Transverse colon (tissue), 4 donors: ENCODE measurements at places on chromosomes 7 and 10. TPM values are rescaled to one million over a fixed set of nuclear protein-coding genes. Genes with fewer than 3 reads are reported as not detected.
A peak's percentile ranks its signal among the peaks of the same experiment; 100 is the strongest.

The GPC2 gene
- total RNA-seq: 12.5 TPM

- H3K4me3 ChIP-seq: no peak overlapping the region
- no peak for DNase-seq
- H3K36me3 ChIP-seq: no peaks in the 10 kb centered on the region
- H3K27ac ChIP-seq: no peak overlapping the region
- H3K27me3 ChIP-seq: no peaks in the 10 kb centered on the region
These were observed 30.0 kb downstream of the GBF1 start for GRCh38 chr10:102275343-102275742.

DNA sequence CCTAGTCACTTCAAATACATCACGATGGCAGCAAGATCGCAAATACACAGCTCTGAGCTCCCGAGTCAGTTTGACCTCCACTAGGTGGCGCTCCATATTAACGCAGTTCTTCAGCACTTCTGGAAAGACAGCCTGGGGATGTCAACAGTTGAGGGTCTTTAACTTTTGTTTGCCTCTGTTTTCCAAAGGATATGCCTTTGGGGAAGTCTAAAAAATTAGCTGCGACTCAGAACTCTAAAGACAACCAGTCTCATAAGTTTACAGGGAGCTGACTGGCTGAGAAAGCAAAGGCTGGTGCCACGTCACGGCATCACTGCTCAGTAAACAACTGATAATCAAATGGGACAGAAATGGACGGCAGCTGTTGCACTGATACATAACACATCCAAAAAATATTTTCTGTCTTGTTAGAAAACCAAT is 458.8 kb downstream of the SORCS1 start:
- DNase-seq: peak; percentile 53
- no peak overlapping the region for H3K27ac ChIP-seq
- H3K4me3 ChIP-seq: no peak overlapping the region
- H3K4me1 ChIP-seq: no peaks in the 10 kb centered on the region
- H3K27me3 ChIP-seq: no peaks in the 10 kb centered on the region

The LAMB1 gene
- 54.2 TPM for total RNA-seq

The SPDYE1 gene
- not detected for total RNA-seq

The SSC4D gene
- total RNA-seq: not detected

- no peaks in the 10 kb centered on the region for H3K4me1 ChIP-seq
- H3K4me3 ChIP-seq: no peak overlapping the region
These were observed 6.7 kb upstream of the COA1 start for GRCh38 chr7:43735802-43736603.

The CPA1 gene
- not detected for total RNA-seq

The KCNIP2 gene
- total RNA-seq: 5.2 TPM

DNA sequence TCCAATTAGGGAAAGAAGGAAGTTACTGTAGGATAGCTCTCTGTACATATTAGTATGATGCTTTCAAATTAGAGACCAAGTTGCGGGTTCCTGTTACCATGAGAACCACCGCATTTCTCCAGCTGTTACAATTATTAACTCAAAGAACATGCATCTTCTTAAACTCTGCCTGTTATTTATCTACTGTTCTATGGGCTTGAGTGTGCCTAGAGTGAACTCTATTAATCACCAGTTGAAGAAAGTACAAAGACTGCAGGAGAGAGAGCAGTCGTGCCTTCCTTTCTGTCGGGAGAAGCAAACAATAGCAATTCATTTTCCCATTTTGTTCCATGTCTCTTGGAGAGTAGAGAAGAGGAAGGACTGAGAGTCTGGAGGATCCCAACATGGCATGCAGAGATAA is 1071.2 kb downstream of the TYW1 start:
- no peaks in the 10 kb centered on the region for H3K4me1 ChIP-seq
- no peaks in the 10 kb centered on the region for H3K36me3 ChIP-seq
- no peak overlapping the region for H3K4me3 ChIP-seq
- DNase-seq: no peak

- H3K27me3 ChIP-seq: no peaks in the 10 kb centered on the region
- DNase-seq: no peak
- peaks cover 22% of the 10 kb centered on the region for H3K4me1 ChIP-seq
- peak overlapping the region; percentile 60 for H3K4me3 ChIP-seq
- no peak overlapping the region for H3K27ac ChIP-seq
These were observed 805 bp downstream of the ZNF736 start for GRCh38 chr7:64314566-64314965.

GRCh38 chr7:44875241-44875640 is 10.1 kb downstream of the PURB start:
- no peak overlapping the region for H3K4me3 ChIP-seq
- no peak for DNase-seq
- no peak overlapping the region for H3K27ac ChIP-seq
- H3K36me3 ChIP-seq: no peaks in the 10 kb centered on the region
- H3K27me3 ChIP-seq: no peaks in the 10 kb centered on the region

The H2BK1 gene
- total RNA-seq: not detected

The SPDYE6 gene
- not detected for total RNA-seq

The CROT gene
- 39.2 TPM for total RNA-seq

The PLPP4 gene
- not detected for total RNA-seq

GRCh38 chr7:112084520-112084971 is 121.7 kb downstream of the DOCK4 start:
- H3K27me3 ChIP-seq: no peaks in the 10 kb centered on the region
- H3K4me3 ChIP-seq: no peak overlapping the region
- H3K36me3 ChIP-seq: no peaks in the 10 kb centered on the region
- no peak overlapping the region for H3K27ac ChIP-seq
- H3K4me1 ChIP-seq: no peaks in the 10 kb centered on the region

The PRPS1L1 gene
- not detected for total RNA-seq

The FMC1 gene
- not detected for total RNA-seq

The TRPV5 gene
- total RNA-seq: not detected

DNA sequence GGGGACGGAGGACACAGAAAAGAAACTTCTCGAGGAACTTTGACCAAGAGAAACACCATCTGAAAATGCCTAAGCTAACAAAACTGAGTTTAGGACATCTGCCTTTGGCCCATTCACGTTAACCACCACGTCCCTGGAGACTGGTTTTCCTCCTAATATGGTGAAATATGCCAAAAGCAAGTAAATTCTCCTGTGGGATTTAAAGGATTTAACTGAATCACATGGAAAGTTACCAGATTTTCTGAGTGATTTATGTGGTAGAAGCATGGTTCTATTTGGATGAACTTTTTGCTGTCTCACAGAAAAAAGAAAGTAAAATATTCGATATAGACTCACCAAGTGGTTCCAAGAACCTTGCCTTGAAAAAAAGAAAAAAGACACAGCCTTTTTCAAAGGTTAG is 30.4 kb upstream of the BMPER start:
- H3K27me3 ChIP-seq: no peaks in the 10 kb centered on the region
- H3K4me1 ChIP-seq: no peaks in the 10 kb centered on the region
- no peaks in the 10 kb centered on the region for H3K36me3 ChIP-seq
- no peak for DNase-seq
- H3K27ac ChIP-seq: peak overlapping the region; percentile 38
- H3K4me3 ChIP-seq: no peak overlapping the region

- H3K27ac ChIP-seq: peak overlapping the region; percentile 62
- peak overlapping the region; percentile 36 for H3K4me3 ChIP-seq
- no peaks in the 10 kb centered on the region for H3K27me3 ChIP-seq
- H3K4me1 ChIP-seq: no peaks in the 10 kb centered on the region
- no peaks in the 10 kb centered on the region for H3K36me3 ChIP-seq
- DNase-seq: peak; percentile 79
These were observed 270.3 kb downstream of the ELFN1 start for GRCh38 chr7:1940402-1940786.

- no peak overlapping the region for H3K27ac ChIP-seq
- H3K4me1 ChIP-seq: no peaks in the 10 kb centered on the region
- peaks cover 1% of the 10 kb centered on the region for H3K27me3 ChIP-seq
These were observed 7.4 kb downstream of the ADCYAP1R1 start for GRCh38 chr7:31059551-31059950.

DNA sequence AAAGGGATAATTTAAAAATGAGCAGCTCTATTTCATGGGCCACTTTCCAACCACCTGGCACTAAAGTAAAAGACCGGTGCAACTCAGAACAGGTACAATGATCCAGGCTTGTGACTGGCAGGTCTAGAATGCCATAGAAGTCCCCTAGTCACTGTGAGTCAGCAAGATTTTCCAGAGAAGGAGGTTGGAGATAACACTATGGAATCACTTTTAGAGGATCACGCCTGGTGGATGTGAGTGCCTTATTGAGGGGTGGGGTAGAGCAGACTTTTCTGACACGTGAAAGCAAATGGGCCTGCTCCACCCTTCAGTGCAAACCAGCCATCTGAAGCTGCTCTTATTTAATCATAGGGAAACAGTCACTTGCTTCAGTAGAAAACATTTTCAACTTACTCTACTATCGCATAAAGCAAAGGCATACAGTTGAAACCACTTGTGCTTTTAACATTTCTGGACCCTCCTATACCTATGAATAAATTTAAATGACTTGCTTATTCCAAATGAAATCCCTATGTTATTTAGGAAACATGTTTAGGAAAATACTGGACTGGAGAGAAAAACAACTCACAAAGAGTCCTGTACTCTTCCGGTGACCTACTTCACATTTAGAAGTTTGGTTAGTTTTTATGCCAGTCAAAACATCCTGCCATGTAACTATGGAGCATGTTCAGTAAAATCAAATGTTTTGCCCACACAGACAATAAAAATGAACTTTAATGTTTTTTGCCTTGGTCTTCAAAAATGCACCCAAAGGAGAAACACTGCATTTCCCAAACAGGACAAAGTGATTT is 21.5 kb upstream of the AKR1C1 start:
- no peaks in the 10 kb centered on the region for H3K27me3 ChIP-seq
- no peaks in the 10 kb centered on the region for H3K36me3 ChIP-seq
- no peak overlapping the region for H3K27ac ChIP-seq
- no peak for DNase-seq

DNA sequence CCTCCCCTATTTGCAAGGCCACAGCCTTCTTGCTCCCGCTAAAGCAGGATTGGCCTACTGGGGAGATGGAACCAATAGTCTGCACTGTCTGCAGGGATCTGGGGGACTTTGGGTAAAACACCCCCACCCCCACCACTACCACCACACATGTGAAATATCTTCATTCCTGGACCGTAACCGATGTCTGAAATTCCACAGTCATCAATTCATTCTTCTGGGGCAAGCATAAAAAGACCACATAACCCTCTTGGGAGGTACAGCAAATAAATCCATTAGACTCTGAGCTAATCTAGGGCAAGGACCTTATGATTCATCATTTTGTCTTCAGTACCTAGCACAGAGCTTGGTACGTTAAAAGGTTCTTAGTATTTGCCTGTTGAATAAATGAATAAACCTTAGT is 307.8 kb downstream of the GPAM start:
- H3K27me3 ChIP-seq: no peaks in the 10 kb centered on the region
- H3K4me1 ChIP-seq: no peaks in the 10 kb centered on the region
- H3K36me3 ChIP-seq: no peaks in the 10 kb centered on the region
- no peak overlapping the region for H3K4me3 ChIP-seq
- H3K27ac ChIP-seq: no peak overlapping the region
- no peak for DNase-seq

DNA sequence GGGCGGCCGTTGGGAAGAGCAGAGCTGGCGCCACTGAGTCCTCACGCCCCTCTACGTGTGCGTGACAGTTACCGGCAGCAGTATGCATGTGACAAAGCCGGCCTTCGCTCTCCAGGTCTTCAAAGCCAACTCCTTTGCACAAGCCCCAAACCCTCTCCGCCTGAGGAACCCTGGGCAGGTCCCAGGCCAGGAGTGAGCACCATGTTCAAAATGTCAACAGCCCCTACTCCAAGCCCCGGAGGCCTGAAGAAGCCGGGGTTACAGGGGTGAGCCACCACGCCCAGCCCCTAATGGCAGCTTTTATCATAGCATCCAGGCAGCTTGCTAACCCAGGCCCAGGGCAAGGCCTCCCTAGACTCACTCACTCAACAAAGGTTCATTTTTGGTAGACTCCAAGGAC is 70.8 kb downstream of the OAT start:
- H3K4me1 ChIP-seq: no peaks in the 10 kb centered on the region
- H3K4me3 ChIP-seq: no peak overlapping the region
- DNase-seq: no peak
- no peaks in the 10 kb centered on the region for H3K36me3 ChIP-seq
- no peaks in the 10 kb centered on the region for H3K27me3 ChIP-seq

GRCh38 chr7:41892356-41893100 is 189.6 kb upstream of the INHBA start:
- H3K4me1 ChIP-seq: peaks cover 9% of the 10 kb centered on the region
- no peak for DNase-seq
- no peak overlapping the region for H3K27ac ChIP-seq
- no peaks in the 10 kb centered on the region for H3K27me3 ChIP-seq
- H3K4me3 ChIP-seq: no peak overlapping the region
- no peaks in the 10 kb centered on the region for H3K36me3 ChIP-seq

DNA sequence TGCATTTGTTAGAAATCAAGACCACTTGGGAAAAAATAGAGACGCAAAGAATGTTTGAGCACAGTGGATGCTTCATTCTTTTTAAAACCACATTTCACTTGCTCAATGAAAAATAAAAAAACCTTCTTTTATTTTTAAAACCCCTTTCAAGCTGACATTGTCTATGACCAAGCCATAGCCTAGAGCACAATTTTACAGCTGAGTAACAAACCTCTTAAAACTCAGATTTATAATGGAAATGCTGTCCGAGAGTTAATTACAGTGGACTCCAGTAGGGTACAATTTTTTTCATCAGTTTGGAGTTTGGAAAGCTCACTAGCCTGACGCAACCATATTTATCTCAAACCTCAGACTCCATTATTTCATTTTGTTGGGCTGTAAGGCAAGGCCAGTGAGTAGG is 116.3 kb downstream of the RNLS start:
- no peaks in the 10 kb centered on the region for H3K36me3 ChIP-seq
- no peak overlapping the region for H3K27ac ChIP-seq
- no peaks in the 10 kb centered on the region for H3K27me3 ChIP-seq
- H3K4me3 ChIP-seq: no peak overlapping the region
- no peak for DNase-seq

- H3K4me3 ChIP-seq: no peak overlapping the region
- no peak for DNase-seq
- no peaks in the 10 kb centered on the region for H3K27me3 ChIP-seq
- H3K27ac ChIP-seq: no peak overlapping the region
- no peaks in the 10 kb centered on the region for H3K4me1 ChIP-seq
- H3K36me3 ChIP-seq: no peaks in the 10 kb centered on the region
These were observed 510.2 kb upstream of the ZWINT start for GRCh38 chr10:56871160-56871668.

- H3K27me3 ChIP-seq: peaks cover 24% of the 10 kb centered on the region
- H3K36me3 ChIP-seq: no peaks in the 10 kb centered on the region
- peak; percentile 46 for DNase-seq
- peak overlapping the region; percentile 73 for H3K27ac ChIP-seq
These were observed 1.8 kb downstream of the PALD1 start for GRCh38 chr10:70480239-70480861.

DNA sequence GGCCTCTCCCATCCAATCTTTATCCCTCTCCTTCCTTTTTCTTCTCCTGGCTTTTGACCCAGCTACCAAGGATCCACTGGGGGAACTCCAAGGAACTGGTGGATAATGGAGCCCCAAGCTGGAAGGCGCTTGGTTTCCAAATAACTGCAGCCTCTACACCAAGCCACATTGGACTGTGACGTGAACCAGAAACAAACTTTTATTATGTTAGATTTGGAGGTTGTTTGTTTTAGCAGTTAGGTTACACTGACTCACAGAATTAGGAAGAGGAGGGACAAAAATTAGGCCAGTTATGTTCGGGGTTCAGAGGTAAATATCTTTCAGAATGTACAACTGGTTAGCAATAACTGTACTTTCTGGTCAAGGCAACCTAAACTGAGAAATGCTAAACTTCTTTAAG is 21.3 kb upstream of the ANK3 start:
- DNase-seq: no peak
- H3K4me1 ChIP-seq: no peaks in the 10 kb centered on the region
- no peaks in the 10 kb centered on the region for H3K36me3 ChIP-seq

The COL26A1 gene
- total RNA-seq: not detected

- no peaks in the 10 kb centered on the region for H3K27me3 ChIP-seq
- no peak overlapping the region for H3K4me3 ChIP-seq
- no peaks in the 10 kb centered on the region for H3K36me3 ChIP-seq
- no peak for DNase-seq
- H3K4me1 ChIP-seq: peaks cover under 1% of the 10 kb centered on the region
These were observed 51.2 kb upstream of the LRRC4 start for GRCh38 chr7:128082431-128082830.

The SEMA3A gene
- 8.3 TPM for total RNA-seq
